ENCODE measurements at places on chromosomes 4 and X.

- no peak for DNase-seq
These were observed 353.3 kb upstream of the MAGEB16 start for GRCh38 chrX:35444671-35445355.

- no peak for DNase-seq
These were observed 6.0 kb downstream of the HTRA3 start for GRCh38 chr4:8275548-8275910.

DNA sequence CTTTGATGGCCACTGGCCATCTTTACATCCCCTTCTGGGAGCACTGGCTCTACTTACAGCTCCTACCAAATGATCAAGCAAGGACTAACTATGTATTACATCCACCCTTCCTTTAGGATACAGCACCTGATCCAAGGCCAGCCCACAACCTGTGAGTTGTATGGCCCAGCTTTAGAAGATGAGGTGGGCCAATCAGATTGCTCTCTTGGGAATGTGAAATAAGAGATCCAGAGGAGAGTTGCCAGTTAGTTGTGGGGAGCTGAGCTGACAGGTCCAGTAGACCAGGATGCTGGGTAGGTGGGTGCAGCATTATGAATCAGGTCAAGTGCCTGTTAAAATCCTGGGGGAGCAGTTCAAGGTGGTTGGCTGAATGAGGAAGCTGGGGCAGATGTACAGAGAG, 111.5 kb downstream of the GNL3L start:
- no peak for DNase-seq

- DNase-seq, result no peak
These were observed 83.9 kb upstream of the NKX1-1 start for GRCh38 chr4:1490011-1490653.

GRCh38 chrX:78199851-78200250, 60.4 kb upstream of the TAF9B start:
- no peak for DNase-seq

DNA sequence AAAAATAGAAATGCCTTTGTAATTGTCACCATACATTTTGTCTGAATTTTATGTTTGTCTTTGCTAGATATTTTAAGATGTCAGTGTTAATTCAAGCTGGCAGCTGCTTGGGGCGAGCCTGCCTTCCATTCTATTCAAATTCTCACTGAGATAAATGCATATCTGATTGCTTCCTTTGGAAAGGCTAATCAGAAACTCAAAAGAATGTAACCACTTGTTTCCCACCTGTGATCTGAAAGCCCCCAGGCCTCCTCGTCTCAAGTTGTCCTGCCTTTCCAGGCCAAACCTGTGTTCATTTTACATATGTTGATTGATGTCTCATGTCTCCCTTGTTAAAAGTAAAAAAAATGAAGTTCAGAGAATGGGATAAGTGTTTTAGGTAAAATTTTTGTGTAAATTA, 318.7 kb upstream of the TECRL start:
- no peak for DNase-seq

- no peak for DNase-seq
These were observed 152.5 kb downstream of the PLS3 start for GRCh38 chrX:115713460-115713859.

GRCh38 chr4:119039779-119040178, 95.9 kb upstream of the MYOZ2 start:
- DNase-seq, result no peak

DNA sequence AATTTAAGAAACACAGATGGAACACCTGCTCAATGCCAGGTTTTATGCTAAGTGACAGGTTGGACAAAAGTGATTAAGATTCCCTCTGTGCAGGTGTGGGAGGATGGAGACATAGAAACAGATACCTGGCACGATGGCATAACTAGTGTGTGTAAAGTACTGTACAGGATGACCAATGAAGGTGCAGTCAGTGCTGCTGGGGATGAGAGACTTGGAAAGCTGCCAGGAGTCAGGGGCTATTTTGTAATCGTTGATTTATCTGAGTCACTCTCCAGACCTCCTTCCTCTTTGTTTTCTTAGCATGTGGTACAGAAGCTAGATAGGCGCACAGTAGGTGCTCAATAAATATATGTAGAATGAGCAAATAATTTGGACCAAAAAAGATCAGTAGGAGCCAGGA, 58.2 kb downstream of the CWH43 start:
- no peak for DNase-seq

DNA sequence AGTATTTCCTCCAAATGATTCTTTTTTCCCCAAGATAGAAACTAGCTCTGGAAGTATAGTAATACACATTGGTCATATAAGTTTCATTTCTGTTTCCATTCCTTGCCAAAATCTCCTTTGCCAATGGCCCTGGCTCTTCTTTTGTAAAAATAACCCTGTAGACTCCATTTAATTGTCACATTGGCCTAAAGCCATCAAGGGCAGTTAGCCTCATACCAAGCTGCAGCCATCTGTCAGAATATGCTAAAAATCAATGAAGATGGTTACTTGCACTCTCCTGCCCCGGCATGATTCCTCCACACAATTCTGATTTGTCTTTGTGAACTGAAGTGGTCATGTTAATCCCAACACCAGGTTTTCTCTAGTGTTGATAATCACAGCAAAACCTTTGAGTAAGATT, 380.5 kb downstream of the SH2D1A start:
- DNase-seq, result no peak
